IMR-90 (cell line): ENCODE measurements at places on chromosomes 4 and X. TPM values are rescaled to one million over a fixed set of nuclear protein-coding genes. Genes with fewer than 3 reads are reported as not detected.
A peak's percentile ranks its signal among the peaks of the same experiment; 100 is the strongest.

DNA sequence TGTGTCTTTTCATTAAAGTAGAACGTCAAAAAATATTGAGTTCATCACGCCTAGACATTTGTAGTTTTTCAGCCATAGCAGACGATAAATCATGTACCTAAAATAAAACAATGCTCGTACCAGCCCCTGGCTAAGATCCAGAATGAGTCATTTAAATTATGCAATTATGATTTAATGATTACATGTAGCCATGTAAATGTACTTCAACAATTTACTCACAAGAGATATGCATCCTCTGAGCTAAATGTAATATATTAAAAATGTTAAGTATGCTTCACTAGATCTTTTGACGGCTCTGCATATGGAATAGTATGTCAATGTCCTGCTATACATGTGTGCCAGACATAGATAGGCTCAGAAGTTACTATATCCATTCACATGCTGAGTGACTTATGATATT is 1077.8 kb downstream of the ARAP2 start:
- H3K27ac ChIP-seq = no peak overlapping the region
- no peak overlapping the region for H3K4me3 ChIP-seq
- no peak for DNase-seq
- H3K36me3 ChIP-seq = no peaks in the 10 kb centered on the region

DNA sequence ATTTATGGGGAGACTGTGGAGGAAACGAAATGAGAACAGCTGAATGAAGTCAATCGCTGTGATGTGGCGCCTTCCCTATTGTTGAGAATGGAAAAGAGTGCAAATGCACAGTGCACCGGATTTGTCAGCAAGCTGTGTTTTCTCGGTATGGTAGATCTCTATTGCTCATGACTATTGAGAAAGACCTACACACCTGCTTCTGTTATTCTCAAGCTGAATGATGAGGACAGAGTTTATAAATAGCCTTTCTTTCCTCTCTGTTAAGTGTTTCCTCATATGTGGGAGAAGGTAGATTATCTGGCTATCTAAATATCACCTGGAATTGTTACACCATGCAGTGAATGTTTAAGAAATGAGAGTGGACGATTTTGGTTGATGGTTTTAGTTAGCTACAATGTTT is 650.7 kb downstream of the IL1RAPL1 start:
- no peak overlapping the region for H3K27ac ChIP-seq
- H3K36me3 ChIP-seq = no peaks in the 10 kb centered on the region
- H3K27me3 ChIP-seq = no peaks in the 10 kb centered on the region
- H3K4me3 ChIP-seq = no peak overlapping the region

- H3K4me1 ChIP-seq = no peaks in the 10 kb centered on the region
- H3K27me3 ChIP-seq = no peaks in the 10 kb centered on the region
- no peaks in the 10 kb centered on the region for H3K36me3 ChIP-seq
- H3K27ac ChIP-seq = no peak overlapping the region
- no peak overlapping the region for H3K4me3 ChIP-seq
Measured at GRCh38 chrX:107102980-107103379, 15.6 kb downstream of the RBM41 start.

- H3K36me3 ChIP-seq = no peaks in the 10 kb centered on the region
- H3K4me3 ChIP-seq = no peak overlapping the region
- H3K4me1 ChIP-seq = no peaks in the 10 kb centered on the region
- H3K27ac ChIP-seq = no peak overlapping the region
Measured at GRCh38 chr4:62285026-62285425, 1084.9 kb downstream of the ADGRL3 start.

GRCh38 chr4:189912170-189912569 is 28.5 kb upstream of the FRG1 start:
- no peaks in the 10 kb centered on the region for H3K27me3 ChIP-seq
- no peaks in the 10 kb centered on the region for H3K36me3 ChIP-seq
- H3K27ac ChIP-seq = no peak overlapping the region
- no peaks in the 10 kb centered on the region for H3K4me1 ChIP-seq
- DNase-seq = no peak

Gene LINC00632
- total RNA-seq = 6.4 and 7.2 TPM in 2 replicates

DNA sequence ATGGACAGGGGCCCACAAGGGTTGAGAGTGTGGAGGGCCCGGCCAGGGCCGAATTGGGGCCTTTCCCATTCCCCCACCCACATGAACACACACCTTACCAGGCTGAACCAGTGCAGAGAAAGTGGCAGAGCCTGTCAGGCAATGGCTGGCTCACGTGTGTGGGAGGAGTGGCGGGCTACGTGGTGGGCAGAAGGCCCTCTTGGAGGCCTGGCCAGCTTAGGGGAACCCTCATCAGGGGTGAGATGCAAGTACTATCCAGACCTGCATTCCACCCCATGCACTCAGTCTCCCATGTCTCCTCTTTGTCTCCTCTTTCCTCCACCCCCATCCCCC is 965 bp downstream of the TCEAL4 start:
- no peaks in the 10 kb centered on the region for H3K27me3 ChIP-seq
- peak overlapping the region; percentile 100 for H3K4me3 ChIP-seq
- peak overlapping the region; percentile 96 for H3K27ac ChIP-seq
- H3K36me3 ChIP-seq = peaks cover 4% of the 10 kb centered on the region; the same call in 1 of the 2 replicates
- no peak for DNase-seq

DNA sequence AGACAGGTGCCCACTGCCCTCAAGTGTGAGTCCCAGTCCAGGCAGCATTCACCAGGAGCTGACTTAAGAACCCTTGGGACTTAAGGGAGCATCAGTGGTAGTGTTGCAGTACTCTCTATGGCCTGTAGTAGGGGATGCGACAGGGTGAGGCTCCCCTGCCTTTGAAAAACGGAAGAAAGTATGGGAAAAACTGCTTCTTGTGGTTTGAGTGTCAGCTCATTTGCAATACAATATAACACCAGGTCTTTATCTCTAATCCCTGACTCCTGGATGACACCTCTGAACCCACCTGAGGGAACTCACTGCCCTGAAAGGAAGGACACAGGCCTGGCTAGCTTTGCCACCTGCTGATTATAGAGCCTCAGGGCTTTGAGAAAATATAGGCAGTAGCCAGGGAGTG is 176.0 kb downstream of the SMARCA1 start:
- no peak for DNase-seq
- H3K4me3 ChIP-seq = no peak overlapping the region
- no peaks in the 10 kb centered on the region for H3K36me3 ChIP-seq
- no peaks in the 10 kb centered on the region for H3K27me3 ChIP-seq
- no peak overlapping the region for H3K27ac ChIP-seq
